ENCODE measurements at places on chromosomes 11 and 22.

- DNase-seq, result no peak
These were observed 81.1 kb downstream of the PAK1 start for GRCh38 chr11:77392842-77393241.

GRCh38 chr11:22730319-22730718, 63.9 kb downstream of the GAS2 start:
- peak; percentile 52 for DNase-seq

- DNase-seq, result no peak
These were observed 60.7 kb downstream of the CDKN1C start for GRCh38 chr11:2824851-2825250.

GRCh38 chr11:63919267-63920125, 2.5 kb upstream of the RCOR2 start:
- no peak for DNase-seq

- no peak for DNase-seq
These were observed 174.4 kb downstream of the SWAP70 start for GRCh38 chr11:9838229-9838628.

DNA sequence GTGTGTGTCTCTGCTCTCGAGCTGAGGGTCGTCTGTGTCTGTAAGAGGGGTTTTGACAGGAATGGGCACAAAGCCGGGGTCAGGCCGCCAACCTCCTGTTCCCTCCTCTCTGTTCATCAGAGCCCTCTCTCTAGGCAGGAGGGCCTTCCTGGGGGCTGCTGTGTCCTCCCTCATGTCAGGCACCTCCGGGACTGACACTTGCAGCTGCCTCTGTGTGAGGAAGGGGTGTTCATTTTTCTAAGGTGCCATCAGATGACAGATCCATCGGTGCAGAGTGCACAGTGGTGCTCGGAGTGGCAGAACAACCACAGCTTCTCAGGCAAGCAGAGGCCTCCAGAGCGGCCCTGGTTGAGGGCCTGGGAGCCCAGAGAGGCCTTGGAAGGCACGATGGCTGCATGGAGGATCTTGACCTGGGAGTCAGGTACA, 265.4 kb upstream of the B3GAT1 start:
- DNase-seq, result no peak

DNA sequence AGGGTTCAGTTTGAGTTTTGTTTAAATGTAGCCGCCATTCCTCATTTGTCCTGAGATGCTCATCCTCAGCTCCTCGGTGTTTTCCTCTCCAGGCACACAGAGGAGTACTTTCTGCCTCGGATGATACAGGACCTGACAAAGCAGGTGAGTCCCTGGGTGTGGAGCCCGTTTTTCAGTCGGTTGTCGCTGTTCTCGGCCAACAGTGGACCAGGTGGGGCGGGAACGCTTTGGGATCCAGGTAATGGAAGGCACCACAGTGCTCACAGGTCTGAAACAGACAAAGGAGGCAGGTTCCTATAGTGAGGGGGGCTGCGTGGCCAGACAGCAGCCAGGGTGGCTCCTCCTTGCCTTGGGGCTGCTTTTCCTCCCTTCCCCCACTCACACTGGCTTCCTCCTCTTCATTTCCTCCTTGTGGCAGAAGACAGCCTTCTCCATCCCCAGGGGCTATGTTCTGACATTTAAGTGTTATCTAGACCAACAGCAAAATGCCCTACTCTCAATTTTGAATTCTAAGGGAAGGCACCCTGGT, 19.4 kb downstream of the NADSYN1 start:
- DNase-seq, result no peak

- DNase-seq, result no peak
These were observed at the start of gene PCF11 for GRCh38 chr11:83156996-83157593. Gene PCF11, plus strand, starts transcription at chr11:83157131. Its CDS starts 309 bp downstream, at chr11:83157440.

- DNase-seq, result no peak
These were observed 47.1 kb downstream of the ZNRF3 start for GRCh38 chr22:28930357-28931007.

DNA sequence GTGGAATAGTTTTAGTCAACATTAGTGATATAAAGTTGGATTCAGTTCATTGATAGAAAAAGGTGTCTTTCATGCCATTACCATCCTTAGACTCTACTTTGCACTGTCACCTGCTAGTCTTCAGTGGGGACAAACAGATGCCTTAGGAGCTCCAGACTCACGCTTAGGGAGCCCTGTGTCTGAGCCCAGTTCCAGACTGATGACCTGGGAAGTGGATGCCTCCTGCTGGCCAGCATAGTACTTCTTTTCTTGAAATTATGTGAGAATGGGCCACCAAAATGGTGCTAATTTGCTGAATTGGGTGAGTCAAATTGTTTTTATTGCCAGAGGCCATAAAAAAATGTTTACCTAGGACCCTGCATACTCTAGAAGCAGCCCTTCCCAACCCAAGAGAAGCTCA, 53.9 kb downstream of the NOX4 start:
- no peak for DNase-seq

DNA sequence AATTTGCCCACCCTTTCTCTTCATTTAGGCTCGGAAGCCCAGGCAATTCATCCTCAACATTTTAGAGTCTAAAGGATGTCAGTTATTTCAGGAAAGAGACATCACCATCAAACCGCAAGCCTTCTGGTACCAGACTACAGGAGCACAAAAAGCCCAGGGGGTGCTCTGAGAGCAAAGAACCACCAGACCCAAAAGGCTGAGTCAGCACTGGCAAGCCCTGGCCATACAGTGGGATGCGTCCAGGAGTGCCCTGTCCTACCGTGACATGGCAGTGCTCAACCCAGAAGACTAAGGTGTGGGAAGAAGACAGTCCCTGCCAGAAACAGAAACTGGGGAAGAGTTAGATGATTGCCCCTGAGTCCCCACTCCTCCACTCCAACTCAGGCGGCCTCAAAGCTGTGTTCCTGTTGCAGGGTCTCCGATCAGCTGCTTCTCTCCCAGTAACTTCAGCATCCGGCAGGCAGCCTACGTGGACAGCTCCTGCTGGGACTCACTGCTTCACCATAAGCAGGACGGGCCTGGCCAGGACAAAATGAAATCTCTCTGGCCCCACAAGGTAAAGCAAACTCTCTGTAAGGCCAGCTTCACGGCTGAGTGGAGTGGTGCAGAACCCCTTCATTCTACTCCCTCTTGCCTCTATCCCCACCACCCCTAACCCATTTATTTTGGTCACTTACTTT, 1.5 kb downstream of the PANX3 start:
- no peak for DNase-seq

- no peak for DNase-seq
These were observed 77.8 kb downstream of the CDKN1C start for GRCh38 chr11:2807801-2808241.

GRCh38 chr11:34002420-34002819, 49.1 kb upstream of the CAPRIN1 start:
- peak; percentile 15 for DNase-seq

DNA sequence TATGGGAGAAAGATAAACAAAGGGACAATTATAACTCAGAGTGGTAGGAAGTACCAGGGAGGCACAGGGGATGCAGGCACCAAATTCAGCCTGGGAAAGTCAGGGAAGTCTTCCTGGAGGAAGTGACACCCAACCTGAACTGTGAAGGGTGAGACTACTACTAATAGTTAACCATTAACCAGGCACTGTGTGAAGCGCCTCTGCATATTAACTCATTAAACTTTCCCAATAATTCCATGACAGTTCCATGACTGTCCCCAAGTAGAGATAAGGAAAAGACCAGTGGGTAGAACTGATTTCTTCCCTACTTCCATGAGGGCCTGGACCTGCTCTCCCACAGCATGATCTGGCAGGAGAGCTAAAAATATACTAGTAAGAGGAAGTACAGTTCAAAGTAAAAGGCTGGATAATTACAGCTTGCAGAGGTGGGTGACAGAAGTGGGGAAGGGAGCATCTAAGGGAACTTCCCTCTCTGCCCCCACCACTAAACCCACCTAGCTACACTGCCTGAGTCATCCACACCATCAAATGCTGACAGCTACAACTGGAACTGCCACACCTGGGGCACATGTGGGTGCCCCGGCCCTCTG, 4.7 kb upstream of the AP1B1 start:
- DNase-seq, result no peak

DNA sequence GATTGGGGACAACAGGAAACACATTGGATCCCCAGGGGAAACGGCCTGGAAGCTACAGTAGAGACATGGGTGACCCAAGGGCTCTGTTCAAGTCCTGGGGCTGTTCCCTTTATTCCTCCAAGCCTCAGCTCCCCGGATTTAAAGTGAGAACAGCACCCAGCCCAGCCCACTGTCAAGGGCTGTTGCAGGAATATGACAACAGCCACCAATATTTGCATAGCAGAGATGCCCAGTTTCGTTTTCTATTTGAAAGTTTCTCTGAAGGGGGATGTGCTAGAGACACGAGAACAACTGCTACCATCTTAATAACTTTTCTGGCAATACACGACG, 81.1 kb upstream of the WNT7B start:
- no peak for DNase-seq

- peak; percentile 64 for DNase-seq
These were observed 9.4 kb downstream of the PGM2L1 start for GRCh38 chr11:74388678-74389327.

DNA sequence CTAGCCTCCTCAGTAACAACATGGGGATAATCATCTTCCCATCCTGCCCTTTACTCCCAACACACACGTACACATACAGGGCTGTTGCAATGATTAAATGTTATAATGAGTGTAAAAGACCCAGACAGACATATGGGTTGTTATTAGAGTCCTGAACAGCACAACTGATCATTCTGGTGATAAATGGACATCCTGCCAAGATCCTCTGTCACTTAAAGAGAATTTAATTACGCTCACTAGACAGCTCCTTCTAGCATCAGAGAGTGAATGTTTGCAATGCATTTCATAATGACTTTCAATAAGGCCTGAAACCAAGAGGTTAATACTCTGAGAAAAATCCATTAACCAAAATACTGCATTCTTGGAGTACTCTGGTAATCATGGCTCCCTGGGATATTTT, 115.8 kb downstream of the KCNC1 start:
- DNase-seq, result no peak

DNA sequence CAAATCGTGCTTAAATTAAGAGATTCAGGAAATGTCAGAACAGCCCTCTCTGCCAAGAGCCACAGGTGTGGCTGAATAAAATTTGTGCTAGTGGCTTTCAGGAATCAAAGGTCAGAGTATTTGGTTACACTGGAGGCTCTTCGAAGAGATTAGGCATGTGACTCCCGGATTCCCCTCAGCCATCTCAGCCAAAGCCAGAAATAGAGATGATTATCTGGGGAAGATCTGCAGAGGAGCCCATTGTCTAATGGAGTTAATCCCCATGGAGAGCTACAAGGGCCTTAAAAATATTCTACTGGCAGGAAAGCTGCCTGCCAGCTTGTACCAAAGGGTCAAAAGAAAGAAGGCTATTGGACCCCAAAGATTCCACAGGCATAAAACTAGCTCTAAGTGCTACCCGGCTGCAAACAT, 1259.5 kb downstream of the TBC1D22A start:
- no peak for DNase-seq

GRCh38 chr22:28344918-28345703, 334.5 kb downstream of the TTC28 start:
- peak; percentile 48 for DNase-seq

- DNase-seq, result no peak
These were observed 14.1 kb downstream of the CSDC2 start for GRCh38 chr22:41574847-41575381.

DNA sequence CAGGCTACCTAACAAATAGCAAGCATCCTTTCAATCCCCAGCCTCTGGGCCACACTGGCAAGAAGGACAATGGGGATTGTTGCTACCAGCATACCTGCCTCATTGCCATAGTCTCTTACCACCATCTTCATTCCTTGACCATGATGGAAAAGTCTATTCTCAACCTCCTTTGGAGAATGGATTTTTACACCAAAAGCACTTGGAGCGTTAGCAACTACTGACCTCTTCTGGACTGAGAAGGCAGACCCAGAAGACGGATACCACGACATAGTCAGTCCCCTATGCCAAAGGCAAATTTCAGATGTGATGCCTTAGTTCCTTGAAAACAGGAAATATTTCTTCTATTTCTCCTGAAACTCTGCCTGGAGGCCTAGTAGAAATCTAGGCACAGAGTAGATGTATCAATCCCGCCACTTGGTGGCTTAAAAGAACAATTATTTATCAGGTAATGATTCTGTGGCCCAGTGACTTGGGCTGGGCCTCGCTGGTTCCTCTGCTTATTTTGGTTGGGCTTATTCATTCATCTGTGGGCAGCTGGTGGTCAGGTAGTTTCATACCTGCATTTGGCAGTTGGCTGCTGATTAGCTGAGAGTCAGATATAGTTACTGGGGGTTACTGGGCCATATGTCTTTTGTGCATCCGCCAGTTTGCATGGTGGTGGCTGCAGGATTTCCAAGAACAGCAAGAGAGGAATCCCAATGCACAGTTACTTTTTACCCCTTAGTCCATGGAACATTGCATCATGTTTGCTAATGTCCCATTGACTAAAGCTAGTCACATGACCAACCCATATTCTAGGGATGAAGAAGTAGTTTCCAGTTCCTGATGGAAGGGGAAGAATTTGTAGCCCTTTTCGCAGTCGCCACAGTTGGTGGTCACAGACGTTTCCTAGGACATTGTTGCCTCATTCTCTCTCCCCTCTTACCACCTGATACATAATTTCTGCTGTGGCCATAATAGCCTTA, 75.2 kb downstream of the DHCR7 start:
- DNase-seq, result peak; percentile 43

DNA sequence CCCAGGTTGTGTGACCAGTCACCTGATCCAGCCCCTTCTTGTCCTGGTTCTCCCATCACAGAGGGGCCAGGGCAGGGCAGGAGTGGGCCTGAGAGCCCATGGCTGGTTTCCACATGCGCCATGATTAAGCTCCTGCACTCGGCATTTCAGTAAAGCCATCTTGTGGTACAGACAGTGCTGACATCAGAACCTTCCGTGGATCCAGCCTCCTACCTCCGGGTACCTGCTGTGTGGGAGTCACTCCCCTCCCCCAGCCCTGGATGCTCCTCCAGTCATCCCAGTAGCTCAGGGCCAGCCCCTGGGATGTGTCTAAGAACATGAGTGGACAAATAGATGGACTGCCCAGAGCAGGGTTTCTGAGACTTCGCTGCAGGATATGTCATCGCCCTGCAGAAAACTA, 22.1 kb upstream of the MGAT3 start:
- no peak for DNase-seq

DNA sequence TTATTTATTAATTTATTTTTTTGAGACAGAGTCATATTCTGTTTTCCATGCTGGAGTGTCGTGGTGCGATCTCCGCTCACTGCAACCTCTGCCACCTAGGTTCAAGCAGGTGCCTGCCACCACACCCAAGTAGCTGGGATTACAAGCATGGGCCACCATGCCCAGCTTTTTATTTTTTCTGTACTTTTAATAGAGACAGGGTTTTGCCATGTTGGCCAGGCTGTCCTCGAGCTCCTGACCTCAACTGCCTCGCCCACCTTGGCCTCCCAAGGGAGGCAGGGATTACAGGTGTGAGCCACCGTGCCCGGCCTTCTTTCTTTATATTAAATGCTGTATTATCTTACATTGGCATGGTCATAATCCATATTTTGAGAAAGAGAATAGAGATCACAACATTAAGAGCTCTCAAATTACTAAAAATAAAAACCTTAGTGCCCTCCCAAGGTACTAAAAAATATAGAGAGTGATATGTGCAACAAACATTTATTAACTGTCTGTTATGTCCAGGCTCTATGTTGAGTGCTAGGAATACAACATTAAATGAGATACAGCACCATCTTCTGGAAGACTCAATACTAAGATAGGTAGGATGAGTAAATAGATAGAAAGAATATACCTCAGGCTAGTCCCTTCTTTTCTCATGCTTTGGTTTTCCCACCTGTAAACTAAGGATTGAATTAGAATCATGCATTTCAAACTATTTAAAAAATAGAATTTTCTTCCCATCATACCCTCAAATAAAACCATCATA, 84.1 kb downstream of the BBOX1 start:
- DNase-seq, result peak; percentile 61

GRCh38 chr22:31143537-31143936, 3.2 kb upstream of the PLA2G3 start:
- no peak for DNase-seq

- no peak for DNase-seq
These were observed 90.7 kb downstream of the RTL6 start for GRCh38 chr22:44407171-44407986.
